ENCODE measurements at places on chromosomes 2 and 18. TPM values are rescaled to one million over a fixed set of nuclear protein-coding genes. Genes with fewer than 3 reads are reported as not detected.

The IL1R2 gene
- 0.15 TPM for total RNA-seq

The TTR gene
- 1.0 TPM for total RNA-seq

The RAB10 gene
- 208 TPM for total RNA-seq

The TPO gene
- not detected for total RNA-seq

The REG1B gene
- 2.0 TPM for total RNA-seq

The ALK gene
- not detected for total RNA-seq

The FHL2 gene
- total RNA-seq: 378 TPM

The MRPL30 gene
- 25.6 TPM for total RNA-seq

The VSNL1 gene
- not detected for total RNA-seq

The ADNP2 gene
- total RNA-seq: 40.5 TPM

The HOXD1 gene
- 0.18 TPM for total RNA-seq

All from Panc1 (cell line).